Smooth muscle cell of the umbilical artery (primary cell): ENCODE measurements at places on chromosomes 13 and 19. TPM values are rescaled to one million over a fixed set of nuclear protein-coding genes. Genes with fewer than 3 reads are reported as not detected.

LRRC63 gene
- total RNA-seq = under 0.01 and 0.09 TPM in 2 replicates

UGGT2 gene
- 98.9 and 132 TPM in 2 replicates for total RNA-seq

ZNF77 gene
- 4.2 and 5.0 TPM in 2 replicates for total RNA-seq

LRRC25 gene
- total RNA-seq = not detected in 2 replicates

NKPD1 gene
- total RNA-seq = under 0.01 and 0.51 TPM in 2 replicates

HIPK4 gene
- total RNA-seq = under 0.01 and 0.14 TPM in 2 replicates
